Omental fat pad (tissue), 4 donors: ENCODE measurements at places on chromosomes 16 and 17.

DNA sequence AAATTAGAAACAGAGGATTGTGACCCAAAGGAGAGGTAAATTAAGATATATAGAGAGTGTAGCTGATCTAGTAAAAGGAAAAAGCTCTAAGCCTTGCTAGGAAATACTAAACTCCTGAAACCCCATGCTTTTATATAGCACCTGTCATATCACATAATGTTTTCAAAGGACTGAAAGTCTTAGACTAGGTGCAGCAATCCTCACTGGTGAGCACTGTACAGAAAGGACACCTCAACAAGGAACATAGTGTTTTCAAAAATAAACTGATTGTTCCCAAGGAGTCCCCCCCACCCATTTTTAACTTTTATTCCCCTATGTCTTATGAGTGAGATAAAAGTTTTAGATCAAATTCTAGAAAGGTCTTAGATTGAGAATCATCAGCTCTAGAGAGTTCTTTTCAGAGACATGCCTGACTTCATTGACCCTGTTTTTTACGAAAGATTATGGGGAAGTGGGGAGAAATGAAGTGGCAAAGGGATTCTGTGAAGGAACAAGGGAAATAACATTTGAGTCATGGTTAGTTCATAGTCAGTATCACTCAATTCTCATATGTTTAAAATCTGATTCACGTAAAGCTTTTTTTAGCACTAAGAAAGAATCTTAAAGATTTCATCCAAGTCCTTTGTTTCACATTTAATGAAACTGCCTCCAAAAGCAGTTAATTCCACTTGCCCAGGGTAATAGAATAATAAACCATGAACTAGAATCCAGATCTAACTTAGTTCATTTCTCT, 166.4 kb downstream of the CYB561 start:
- DNase-seq, result no peak

GRCh38 chr17:8954339-8954738, 11.2 kb downstream of the PIK3R5 start:
- DNase-seq, result no peak

DNA sequence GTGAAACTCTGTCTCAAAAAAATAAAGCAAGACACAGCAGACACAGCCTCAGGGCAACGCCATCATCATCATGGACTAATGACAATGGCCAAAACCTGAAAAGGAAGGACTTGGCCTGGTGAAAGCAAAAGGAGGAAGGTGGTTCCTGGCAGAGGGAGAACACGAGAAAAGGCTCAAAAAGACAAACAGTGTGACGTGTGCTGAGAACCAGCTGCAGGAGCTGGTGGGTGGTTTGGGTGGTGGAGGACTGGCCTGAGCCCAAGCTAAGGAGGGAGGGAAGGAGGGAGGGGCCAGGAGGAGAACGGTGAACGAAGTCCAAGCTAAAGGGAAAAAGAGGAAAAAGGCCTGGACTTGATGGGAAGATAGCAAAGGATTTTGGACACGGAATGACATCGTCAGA, 85.1 kb downstream of the SLC39A11 start:
- no peak for DNase-seq

DNA sequence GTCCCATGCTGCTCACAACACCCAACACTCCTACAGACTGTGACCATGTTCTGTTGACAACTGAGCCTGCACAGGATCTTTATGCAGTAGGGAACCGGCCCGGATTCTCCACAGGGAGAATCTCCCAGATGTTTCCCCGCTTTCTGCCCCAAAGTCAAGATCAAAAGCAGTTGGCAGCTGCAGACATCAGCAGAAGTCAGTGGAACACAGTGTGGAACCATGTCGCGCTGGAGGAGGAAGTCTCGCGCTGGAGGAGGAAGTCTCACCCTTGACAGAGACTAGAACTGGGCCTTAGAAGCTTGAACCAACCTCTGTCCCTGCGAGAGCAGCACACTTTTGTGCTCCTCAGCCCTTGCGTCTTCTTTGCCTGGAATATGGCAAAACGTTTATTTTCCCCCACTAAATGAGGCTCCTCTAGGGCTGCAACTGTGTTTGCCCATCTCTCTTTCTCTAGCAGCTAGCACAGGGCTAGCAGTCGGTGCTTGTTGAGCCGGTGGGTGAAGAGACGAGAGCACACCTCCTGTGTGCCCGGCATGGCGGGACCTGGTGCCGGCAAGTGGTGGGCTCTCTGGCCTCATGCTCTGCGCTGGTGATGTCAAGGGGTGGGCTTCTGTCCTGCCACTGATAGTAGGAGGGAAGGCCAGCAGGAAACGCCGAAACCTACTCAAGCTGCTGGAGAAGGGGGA, 2.1 kb upstream of the MRC2 start:
- no peak for DNase-seq

DNA sequence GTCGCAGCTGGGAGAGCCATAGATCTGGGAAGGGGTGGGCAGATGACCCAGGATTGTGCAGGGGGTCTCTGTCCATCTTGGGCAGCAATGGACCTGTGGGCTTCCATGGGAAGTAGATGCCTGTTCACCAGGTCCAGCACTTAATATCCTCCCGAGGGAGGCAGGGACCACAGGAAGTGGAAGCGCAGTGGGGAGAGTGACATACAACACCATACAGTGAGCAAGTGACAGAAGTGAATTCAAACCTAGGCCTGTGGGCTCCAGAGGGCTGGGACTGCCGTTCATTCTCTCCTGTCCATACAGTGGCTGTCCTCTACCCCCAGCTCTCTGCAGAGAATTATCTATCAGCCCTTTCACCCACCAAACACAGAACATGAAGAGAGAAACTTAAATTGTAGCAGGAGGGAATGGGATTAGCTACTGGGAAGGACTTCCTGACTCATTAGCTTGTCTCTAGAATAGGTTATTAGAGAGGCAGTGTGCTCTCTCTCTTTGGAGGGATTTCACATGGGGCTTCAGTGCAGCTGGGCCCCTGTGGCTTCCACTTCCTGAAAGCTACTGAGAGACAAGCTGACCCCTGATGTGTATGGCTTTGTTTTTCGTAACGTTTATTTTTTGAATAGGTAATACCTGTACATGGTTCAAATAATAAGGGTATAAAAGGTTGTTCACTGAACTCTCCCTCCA, 13.1 kb upstream of the SEZ6 start:
- no peak for DNase-seq

- DNase-seq, result no peak
These were observed 26.8 kb downstream of the WSCD1 start for GRCh38 chr17:6097005-6097279.

DNA sequence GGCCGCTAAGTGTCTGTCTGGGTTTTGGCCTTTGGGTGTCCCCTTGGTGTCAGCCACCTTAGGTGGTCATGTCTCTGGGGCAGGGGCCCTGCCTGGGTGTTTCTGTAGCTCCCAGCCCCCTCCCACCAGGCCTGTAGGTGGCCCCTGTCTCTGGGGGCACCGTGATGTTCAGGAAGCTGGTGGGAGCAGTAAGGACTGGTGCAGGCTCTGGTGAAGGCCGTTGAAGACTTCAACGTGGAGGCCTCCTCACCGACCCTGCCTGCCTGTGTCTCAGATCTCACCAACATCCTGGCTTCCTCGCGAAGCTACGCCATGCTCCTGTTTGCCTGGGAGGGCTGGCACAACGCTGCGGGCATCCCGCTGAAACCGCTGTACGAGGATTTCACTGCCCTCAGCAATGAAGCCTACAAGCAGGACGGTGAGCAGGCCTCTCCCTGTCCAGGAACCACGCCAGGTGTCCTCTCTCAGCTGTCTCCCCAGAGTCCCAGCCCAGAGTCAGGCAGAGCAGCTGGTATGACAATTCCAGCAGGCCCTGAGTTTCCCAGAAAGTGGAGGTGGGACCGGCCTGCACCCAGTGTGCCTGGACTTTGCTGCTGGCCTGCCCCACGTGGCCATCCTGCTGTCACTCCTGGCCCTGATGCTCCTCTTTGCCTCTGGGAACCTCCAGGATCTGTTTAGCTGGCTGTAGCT, 2.8 kb downstream of the ACE start:
- no peak for DNase-seq

- DNase-seq, result no peak
These were observed 58.8 kb upstream of the GSE1 start for GRCh38 chr16:85554114-85554888.

GRCh38 chr16:10107081-10107480, 75.1 kb downstream of the GRIN2A start:
- no peak for DNase-seq

GRCh38 chr16:84999857-85000480, 11.4 kb downstream of the ZDHHC7 start:
- no peak for DNase-seq

- no peak for DNase-seq
These were observed 43.7 kb upstream of the TNRC6A start for GRCh38 chr16:24685539-24686432.

GRCh38 chr16:85007496-85008214, 3.7 kb downstream of the ZDHHC7 start:
- DNase-seq, result no peak

DNA sequence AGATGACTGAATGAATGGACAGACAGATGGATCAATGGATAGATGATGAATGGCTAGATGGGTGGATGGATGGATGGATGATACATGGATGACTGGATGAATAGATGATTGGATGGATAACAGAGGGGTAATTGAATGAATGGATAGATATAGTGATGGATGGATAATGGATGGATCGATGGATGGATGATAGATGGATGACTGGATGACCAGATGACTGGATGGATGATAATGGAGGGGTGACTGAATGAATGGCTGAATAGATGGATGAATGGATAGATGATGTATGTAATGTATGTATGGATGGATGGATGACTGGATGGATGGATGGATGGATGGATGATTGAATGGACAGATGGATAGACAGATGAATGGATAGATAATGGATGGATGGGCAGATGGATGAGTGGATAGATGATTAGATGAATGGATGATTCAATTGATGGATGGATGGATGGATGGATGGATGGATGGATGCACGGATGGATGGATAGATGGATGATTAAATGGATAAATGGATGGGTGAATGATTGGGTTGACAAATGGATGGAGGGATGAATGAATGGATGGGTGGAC, 87.7 kb downstream of the CDYL2 start:
- no peak for DNase-seq

DNA sequence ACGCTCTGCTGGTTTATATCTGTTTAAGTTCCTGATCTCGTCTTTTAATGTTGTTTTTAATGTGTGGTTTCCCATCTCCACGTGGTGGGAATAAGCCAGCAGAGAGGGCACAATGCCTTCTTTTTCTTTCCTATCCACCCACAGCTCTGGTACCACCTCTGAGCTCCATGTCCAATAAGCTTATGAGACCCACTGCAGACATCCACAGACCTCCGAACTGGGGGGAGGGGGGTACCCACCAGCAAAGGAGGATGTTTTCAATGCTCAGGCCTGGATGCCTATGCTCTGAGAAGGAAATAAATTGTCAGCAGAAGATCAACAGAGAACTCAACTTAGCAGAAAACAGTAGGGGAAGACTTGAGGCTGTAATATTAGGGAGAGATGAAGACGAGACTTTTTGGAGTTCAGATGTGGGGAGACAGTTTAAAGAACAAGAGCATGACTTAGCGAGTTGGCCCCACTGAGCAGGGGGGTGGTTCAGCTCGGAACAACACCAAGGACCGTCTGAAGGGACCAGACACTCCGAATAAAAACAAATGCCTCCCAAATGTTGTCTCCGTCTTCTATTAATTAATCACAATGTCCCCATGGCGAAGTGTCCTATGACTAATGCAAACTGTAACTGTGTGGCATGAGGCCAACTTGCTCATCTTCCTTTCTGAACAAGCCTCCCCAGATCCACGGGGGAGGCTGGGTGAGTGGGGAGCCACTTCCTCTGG, 62.7 kb downstream of the GAS7 start:
- DNase-seq, result no peak

DNA sequence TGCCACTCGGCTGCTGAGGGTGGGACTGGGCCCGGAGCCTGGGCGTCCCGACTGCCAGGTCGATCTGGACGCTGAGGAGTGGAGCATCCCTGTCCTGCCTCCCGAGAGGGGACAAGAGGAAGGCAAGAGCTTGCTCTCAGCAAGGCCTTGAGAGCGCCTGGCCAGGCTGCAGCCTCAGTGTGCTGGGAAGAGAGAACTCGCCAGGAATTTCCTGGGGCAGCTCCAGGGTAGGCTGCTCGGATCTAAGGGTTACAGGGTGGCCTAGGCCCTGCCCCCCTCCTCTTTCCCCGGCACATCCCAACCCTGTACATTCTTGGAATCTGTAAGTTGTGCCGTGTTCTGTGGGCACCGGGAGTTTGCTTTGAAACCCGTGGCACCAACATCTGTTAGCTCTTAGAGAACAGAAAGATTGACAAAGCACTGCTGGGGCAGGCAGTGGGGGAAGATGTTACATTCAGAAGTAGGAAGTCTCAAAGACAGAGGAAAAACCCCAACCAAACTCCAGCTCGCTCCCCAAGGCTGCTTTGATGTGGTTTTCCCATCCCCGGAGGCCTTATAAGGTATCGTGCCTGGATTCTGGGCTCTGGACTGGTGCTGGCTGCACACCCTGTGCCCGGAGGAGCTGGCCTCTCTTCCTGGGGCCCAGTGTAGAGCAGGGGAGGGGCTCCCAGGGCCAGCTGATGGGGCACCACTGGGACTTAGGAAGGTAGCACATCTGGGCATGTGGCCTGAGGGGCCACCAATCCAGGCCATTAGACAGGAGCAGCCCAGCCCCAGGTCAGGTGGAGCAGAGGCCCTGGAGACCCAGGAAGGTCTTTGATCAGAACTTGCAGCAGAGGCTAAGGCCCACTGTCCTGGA, 55.2 kb downstream of the NKD1 start:
- DNase-seq, result no peak

- DNase-seq, result no peak
These were observed 12.9 kb downstream of the SEZ6 start for GRCh38 chr17:28992625-28993600.
